ENCODE measurements at places on chromosomes 1 and 21.

DNA sequence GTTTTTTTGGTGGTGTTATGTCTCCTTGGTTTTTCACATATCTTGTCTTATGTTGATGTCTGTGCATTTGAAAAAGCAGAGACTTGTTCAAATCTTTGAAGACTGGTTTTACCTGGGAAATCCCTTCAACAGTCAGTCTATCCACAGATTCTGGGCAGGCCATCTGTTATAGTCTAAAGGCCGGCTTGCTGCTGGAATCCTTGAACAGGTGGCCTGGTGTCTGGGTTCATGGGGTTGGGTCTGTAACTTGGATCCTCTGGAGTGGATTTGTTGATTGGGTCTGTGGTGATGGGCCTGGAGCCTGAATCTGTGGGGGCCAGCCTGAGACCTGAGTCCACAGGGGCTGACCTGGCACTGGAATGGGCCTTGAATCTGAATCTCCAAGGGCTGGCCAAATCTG lies 12.2 kb downstream of the LORICRIN start:
- no peak for DNase-seq

- DNase-seq, result no peak
Observed at GRCh38 chr1:44415013-44415412, 10.0 kb downstream of the RNF220 start.

DNA sequence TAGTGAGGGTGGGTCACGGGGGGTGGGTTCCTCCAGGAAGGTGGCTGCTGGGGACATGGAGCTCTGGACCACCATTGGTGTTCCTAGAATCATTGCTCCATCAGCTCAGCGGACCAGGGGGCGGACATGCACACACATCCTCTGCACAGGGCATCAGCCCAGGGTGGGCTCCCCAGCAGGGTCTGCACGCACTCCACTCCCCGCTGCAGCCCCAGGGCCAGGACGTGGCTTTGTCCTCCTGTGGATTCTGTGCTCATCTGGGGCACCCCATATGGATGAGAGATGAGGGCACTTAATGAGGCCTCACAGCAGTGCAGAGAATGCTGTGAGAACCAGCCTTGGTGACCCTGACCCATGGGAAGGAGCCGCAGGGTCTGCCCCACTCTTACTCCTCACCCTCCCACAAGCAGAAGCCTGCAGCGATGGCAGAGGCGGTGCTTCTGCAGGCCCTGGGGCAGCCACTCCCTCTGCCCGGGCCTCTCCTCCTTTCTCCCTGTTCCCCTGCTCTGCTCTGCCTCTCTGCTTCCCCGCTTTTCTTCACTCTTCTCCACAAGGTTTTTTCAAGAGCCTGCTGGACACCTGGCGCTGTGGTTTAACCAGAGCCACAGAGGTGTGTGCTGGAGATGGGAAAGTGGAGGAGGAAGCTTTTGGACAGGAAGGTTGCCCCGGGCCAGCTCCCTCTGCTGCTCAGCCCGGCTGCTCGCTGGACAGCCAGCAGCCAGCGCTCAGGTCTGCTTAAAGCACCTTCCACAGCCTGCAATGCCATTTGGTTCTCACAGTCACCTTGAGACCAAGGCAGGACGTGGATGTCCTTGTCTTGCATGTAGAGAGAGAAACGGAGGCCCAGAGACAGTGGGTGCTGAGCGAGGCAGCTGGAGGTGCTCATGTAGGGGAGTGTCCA lies 26.3 kb upstream of the PCBP3 start:
- DNase-seq, result no peak

- no peak for DNase-seq
Observed at GRCh38 chr1:211609120-211610024, 30.4 kb upstream of the SLC30A1 start.

- DNase-seq, result no peak
Observed at GRCh38 chr1:99123936-99124335, 119.3 kb upstream of the PLPPR5 start.

GRCh38 chr1:155043793-155044192 lies 7.3 kb upstream of the ADAM15 start:
- no peak for DNase-seq

DNA sequence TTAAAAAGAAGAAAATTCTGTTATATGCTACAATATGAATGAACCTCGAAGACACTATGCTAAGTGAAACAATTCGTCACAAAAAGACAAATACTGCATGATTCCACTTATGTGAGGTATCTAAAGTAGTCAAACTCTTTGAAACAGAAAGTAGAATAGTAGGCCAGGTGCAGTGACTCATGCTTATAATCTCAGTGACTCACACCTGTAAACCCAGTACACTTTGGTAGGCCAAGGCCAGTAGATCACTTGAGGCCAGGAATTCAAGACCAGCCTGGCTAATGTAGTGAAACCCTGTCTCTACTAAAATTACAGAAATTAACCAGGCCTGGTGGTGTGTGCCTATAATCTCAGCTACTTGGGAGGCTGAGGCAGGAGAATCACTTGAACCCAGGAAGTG lies 25.7 kb downstream of the EPHA10 start:
- no peak for DNase-seq

DNA sequence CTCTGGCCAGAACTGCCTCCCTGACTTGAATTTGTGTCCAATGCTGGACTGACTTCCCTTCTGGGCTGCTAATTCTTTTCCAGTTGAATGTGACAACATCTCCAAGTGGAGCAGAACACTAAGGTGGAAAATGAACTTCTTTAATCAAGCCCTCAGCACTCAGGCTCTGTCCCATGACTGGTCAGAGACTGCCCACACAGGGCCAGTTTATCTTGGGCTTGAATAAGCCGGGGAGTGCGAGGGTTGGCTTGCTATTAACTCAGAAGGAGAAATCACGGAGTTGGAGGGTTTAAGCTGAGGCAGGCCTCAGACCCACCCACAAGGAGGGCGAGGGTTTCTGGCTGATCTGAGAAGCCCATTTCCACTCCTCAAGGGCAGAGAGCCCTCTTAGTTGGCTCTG lies 12.4 kb downstream of the KCNA10 start:
- no peak for DNase-seq

- DNase-seq, result no peak
Observed at GRCh38 chr1:76068953-76069561, 5.5 kb upstream of the ST6GALNAC3 start.

- DNase-seq, result no peak
Observed at GRCh38 chr1:178275049-178275448, 181.1 kb downstream of the RASAL2 start.

GRCh38 chr1:195173753-195174152 lies 1434.5 kb downstream of the KCNT2 start:
- DNase-seq, result no peak

- DNase-seq, result no peak
Observed at GRCh38 chr1:201554789-201555592, 16.1 kb downstream of the NAV1 start.

DNA sequence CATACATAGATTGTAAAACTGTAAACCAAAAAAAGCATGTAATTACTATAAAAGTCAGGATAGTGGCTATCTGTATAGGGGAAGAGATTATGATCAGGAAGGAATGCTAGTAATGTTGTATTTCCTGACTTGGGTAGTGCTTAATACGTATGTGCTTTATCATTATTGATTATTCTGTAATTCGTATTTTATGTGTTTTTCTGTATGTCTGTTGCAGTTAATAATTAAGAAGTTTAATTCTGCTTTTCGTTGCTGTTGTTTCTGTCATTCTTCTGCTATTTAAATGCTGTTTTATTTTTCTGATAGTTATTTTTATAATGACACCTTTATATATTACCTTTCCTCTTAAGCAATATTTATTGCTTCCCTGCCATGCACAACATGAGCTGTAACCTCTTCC lies 29.3 kb upstream of the TRIM33 start:
- DNase-seq, result no peak

DNA sequence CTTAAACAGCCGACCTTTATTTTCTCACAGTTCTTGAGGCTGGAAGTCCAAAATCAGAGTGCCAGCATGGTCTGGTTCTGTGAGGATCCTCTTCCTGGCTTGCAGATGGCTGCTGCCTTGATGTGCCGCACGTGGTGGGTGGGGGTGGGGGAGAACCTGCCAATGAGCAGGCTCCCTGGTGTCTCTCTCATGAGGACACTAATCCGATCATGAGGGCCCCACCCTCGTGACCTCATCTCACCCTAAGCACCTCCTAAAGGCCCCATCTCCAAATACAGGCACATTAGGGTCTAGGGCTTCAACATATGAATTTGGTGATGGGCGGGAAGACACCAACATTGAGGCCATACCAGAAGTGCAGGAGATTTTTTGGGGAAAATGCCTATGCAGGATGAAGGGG lies 37.8 kb downstream of the ACTN2 start:
- DNase-seq, result no peak

DNA sequence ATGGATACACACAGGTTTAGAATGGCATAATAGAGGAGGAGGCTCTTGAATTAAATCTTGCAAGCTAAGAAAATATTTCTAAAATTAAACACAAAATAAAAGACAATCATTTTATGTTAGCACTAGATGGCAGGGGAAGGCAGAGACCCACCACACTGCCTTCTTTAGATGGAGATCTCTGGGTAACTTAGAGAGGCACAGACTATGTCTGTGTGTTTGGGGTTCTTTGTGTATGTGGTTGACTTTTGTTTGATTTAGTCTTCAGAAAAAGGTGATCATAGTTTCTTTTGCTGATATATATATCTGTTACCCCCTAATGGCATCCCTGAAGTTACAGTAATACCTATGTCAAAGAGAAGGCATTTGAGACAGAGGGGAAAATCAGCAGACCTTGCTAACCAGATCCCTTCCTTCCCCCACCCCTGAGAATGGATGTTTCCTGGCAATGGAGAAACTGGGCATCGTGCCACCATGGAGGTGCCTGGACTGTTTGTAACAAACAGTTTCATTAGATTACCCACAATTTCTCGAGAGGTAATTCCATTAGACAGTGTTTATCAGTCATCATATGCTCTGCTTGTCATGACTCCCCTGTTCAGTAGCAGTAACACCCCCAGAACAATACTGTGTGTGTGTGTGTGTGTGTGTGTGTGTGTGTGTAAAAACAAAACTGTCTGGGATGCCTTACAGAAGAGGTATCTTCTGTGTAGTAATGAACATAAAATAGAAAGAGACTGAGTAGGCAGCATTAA lies 228.3 kb upstream of the DEPDC1 start:
- DNase-seq, result no peak

DNA sequence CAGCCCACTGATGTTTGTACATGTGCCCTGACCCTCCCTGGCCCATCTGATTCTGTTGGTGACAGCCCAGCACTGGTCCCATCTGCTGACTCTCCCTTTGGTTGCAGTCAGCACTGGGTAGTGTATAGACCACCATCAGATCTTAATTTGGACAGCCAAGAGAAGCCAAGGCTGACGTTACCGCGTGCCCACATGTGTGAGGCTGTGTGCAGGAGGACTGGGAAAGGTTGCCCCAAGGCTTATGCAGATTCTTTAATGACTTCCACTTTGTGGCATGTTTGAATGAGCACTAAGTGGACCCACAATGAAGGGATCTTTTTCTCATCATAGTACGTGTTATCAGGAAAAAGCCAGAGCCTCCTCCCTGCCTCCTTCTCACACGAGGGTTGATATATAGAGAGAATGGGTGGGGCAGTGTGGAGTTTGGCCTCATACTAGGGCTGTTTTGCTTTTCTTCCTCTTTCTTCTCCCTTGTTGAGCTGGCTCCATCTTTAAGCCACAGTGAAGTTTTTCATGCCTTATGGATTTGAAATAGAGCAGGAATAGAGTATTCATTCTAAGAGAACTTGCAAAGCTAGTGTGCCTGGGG lies 93.5 kb downstream of the NAV1 start:
- no peak for DNase-seq

DNA sequence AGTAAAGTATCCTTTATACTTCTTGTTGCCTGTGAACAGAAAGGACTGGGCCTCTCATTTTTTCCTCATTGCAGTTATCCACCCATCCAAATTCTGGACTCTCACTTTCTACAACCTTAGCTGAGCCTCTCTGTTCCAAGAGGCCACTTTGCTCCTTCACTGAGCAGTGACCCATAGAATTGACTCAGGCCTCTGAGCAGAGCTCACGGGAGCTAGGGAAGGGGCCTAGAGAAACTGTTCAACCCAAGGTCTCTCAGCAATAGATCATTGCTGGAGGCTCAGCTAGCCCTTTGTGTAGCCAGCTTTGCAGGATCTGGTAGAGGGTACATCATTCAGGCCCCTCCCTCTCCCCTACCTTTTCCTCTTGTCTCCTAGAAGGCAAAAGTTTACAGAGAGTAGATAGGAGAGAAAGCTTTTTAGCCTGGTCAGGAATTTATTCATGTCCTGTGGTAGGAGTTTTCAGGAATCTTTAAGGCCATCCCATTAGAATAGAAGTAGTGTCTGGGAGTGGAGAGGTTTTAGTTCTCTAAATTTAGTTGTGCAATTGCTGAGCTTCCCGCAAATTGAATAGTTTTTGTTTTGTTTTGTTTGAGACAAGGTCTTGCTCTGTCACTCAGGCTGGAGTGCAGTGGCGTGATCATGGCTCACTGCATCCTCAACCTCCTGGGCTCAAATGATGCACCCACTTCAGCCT lies 6.7 kb downstream of the INTS3 start:
- no peak for DNase-seq

DNA sequence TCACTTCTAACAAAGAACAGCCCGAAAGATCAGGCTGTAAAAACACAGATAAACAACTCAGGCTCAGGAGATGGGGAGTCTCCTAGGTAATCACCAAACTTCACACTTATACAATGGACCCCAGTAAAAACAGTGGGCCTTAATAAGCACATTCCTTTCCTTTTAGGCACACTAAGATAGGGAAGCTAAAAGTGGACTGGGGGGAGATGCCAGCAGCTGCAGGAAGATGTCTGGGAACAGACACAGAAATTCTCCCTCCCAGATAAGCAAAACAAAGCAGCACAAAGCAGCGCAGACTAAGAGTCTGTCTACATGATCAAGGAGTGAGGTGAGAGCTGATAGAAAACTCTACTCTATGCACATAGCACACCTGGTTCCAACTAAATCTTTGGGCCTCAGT lies 29.0 kb upstream of the CTBS start:
- DNase-seq, result no peak

DNA sequence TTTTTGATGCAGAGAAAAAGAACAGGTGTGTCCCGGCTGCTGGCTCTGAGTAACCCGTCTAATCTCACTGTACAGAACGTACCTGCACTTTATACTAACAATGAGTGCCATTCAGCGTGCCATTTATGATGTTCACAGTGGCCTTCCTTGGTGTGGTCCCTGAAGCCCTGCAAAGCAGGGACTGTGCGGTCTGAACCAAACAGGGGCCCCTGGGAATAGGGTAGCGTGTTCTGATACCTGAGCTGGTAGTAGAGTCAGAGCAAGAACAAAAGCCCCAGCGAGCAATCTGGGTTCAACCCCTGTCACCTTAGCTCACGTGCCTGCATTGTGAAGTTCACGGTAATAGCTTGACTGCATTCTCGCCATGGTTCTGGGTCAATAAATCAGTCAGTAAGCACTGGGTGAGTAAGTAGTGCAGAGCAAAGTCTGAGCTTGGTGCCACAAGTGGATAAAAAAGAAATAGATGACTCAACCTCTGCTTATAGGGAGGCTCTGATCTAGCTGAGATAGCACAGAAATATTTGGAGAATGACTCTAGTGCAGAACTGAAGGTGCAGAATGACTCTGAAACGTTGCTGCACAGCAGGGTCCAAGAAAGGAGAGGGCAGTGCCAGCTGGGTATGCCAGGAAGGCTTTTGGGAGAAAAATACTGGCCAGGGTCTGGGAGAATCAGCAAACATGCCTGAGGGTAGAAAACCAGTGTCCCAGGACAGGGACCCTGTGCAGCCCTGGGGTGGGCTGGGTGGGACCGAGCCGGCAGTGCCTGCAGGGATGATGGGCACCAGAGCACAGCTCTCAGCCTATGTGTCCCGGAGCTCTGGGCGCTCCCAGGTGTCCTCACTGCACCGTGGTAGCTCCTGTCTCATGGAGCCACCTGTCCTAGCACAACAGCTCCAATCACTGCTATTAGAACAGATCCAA lies 125.9 kb downstream of the RHOU start:
- no peak for DNase-seq

GRCh38 chr1:56816264-56816663 lies 2.9 kb downstream of the FYB2 start:
- no peak for DNase-seq

- peak; percentile 86 for DNase-seq
Observed at GRCh38 chr1:209569455-209570207, 13.9 kb upstream of the CAMK1G start.
